ENCODE measurements at places on chromosomes 3 and 15.
A peak's percentile ranks its signal among the peaks of the same experiment; 100 is the strongest.

GRCh38 chr3:196624067-196624790 is 15.3 kb upstream of the NRROS start:
- DNase-seq, result no peak

DNA sequence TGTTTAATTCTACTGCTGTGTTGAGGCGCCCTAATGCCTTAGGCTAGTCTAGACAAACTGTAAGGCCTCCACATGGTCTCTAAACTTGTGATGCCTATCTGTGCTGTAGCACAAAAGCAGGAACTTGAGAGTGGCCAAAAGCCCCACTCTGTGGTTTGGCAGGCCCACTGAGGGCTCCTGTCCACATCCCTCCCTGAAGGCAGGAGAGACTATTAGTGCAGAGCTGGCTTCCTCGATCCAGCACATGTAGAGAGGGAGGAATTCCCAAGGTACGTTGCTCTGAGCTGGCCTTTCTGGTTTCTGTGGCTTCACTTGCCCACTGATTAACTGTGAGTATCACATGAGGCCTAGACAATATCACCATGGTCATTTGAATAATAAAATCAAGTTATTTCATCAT is 90.6 kb downstream of the POLR2M start:
- DNase-seq, result no peak

DNA sequence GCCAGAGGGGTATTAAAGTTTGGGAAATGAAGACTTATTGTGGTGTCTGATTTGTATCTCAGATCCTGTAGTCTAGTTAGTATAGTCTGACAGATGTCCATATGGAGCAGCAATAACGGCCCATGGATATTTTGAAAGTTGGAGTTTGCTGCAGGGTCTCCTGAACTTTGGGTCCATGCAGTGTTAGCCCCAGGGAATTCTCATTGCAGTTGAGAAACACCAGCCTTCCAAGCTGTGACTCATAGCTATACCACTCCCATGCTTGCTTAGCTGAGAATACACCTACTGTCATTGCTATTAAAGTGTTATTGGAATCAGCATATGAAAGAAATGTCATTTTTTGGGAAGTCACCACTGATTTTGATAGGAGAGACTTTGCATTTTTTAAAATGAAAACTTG is 29.2 kb downstream of the TMOD2 start:
- no peak for DNase-seq

- DNase-seq, result no peak
Observed at GRCh38 chr15:74229686-74230085, 6.4 kb upstream of the CCDC33 start.

DNA sequence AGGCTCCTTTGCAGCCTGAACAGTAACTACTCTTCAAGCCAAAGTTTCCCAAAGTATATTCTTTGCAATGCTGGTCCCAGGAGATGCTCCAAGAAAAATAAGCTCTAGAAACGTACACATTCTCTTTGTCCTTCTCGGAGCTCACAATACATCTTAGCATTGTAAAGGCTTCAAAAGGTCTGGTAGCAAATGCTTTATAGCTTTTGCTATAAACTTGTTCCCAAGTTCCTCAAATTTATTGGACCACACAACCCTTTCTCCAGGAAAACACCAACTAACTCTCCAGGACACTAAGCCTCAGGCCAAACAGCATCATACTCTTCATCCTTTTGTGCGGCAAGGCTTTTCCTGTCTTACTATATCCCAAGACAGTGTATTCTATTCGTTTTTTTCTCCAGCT is 455.6 kb upstream of the PROK2 start:
- DNase-seq, result no peak

- no peak for DNase-seq
Observed at GRCh38 chr3:50557106-50557505, 10.4 kb downstream of the C3orf18 start.

DNA sequence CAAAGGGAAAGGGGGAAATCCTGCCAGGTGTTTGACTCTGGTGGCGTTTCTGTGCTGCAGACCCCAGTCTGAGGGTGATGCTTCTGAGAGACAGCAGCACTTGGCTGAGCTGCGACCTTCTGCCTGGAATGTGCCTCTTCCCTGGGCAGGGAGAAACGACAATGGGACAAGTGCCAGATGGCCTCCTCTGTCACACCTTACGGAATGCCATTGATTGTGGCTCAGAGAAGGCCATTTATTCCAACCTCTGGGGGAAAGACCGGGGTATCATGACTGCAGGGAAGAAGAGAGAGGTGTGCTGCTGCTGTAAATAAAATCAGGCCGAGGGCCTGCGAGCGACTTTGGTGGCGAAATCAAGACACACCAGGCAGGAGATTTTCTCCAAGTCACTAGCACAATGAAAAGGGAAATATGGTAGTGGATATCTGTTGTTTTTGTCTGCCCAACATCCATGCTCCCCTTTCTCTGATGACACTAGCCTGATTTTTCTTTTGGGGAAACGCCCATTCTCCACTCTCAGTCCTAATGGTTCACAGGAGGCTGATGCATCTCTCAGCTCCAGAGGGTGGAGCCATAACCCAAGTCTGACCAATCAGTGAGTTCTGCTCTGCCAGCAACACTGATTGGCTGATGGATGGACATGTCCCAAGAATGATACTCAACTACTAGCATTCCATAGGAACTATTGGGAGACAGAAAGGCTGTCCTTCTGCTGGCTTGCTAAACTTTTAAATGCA is 336.1 kb downstream of the FOXP1 start:
- peak; percentile 66 for DNase-seq

- no peak for DNase-seq
Observed at GRCh38 chr15:80533790-80534333, 129.7 kb downstream of the ARNT2 start.

DNA sequence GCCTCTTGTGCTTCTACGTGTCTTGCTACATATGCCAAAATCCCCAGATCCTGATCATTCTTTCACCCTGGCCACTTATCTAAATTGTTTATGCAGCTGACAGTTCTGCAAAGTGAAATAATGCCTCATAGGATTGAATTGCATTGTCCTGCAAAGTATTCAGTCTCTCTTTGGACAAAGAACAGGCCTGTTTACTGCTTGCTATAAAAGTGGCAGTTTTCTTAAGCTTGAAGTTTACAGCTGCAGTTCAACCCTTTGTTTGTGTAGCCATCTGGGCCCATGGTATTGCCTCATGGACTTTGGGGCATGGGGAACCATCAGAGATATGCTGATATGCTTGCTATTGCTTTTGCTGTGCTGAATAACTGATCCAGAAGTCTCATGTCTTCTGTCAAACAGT is 523.2 kb downstream of the OTOL1 start:
- no peak for DNase-seq

- no peak for DNase-seq
Observed at GRCh38 chr15:68371160-68371559, 60.8 kb downstream of the ITGA11 start.

DNA sequence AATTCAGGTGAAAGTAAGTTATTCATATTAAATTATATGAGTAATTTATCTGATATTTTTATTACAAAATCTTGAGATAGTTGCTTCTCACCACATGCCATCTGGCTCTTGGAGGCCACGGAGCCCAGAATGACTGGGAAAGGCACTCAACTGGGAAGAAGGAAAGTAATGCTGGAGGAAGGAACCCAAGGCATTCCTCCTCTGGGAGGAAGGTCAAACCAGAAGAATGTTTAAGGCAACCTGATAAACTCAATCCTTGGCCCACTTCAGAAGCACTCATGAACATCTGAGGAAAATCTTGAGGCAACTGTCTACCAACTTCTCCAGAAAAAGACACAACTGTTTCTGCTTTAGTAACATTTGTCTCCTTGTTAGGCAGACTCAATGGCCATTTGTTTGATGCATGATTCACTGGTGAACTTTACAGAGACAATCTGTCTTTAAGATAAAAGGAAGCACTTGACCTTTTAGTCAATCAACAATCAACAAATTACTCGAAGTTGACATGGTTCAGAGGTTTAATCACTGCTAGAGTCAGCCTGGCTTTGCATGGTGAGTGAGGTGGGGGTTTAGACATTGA is 261.4 kb upstream of the MME start:
- DNase-seq, result no peak

DNA sequence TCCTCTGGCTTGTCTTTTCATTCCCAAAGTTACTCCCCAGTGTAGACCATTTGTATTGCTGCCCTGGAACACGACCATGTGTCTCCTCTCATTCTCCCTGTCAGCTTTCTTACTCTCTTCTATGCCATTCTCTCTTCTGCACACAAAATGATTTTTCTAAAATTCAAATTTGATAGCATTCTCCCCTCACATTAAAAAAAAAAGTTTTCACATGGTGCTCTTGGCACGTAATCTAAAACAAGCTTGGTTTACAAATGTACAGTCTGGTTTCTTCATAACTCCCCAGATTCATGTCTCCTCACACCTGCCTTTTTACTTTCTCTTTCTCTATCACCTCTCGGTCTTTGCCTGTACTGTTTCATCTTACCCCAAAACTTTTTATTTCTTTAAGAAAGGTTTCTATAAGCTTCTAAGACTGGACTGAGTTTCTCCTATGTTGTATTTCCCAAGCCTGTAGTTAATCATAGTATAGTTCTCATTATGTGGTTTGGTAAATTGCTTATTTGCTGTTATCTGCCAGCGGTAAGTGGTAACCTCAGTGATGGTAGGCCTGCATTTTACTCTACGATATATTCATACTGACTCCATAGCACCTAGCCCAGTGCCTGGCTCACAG is 31.2 kb downstream of the BCHE start:
- DNase-seq, result no peak

- DNase-seq, result no peak
Observed at GRCh38 chr3:124747111-124747981, 17.1 kb downstream of the UMPS start.

DNA sequence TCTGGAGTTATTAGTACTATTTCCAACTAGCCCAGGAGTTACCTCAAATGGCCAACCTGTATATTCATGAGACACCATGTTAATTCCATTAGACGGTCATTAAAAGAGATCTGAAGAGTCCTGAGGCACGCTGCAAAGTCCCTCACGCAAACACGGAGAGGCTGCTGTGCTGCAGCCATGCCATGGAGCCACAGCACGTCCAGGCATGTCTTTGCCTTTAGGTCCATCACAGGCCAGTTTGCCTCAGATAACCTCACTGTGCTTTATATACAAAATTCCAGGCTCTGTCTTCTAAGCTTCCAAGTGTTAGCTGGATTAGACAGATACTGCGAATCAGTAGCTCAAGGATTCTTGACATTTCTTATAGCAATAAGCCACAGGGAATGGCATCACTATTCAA is 9.8 kb upstream of the PLAAT1 start:
- DNase-seq, result no peak

- DNase-seq, result no peak
Observed at GRCh38 chr15:58966698-58967097, 20.8 kb upstream of the RNF111 start.

DNA sequence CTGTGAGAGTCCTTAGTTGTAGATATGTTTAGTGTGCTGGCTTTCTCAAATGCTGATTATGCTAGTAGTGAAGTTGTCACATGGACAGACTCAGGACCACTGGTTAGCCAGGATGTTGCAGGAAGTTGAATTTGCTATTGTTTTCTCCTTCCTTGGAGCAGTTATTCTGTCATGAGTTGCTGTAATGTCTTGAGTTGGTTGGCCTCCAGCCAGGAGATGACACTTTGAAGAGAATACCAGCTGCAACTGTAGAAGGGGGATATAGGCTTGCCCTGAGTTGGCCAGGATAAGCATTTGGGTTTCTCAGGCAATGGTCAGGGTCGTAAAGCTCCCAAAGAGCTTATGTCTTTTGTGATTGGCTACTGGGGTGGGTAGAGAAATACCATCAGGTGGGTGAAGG is 206.7 kb downstream of the ZNF621 start:
- no peak for DNase-seq

DNA sequence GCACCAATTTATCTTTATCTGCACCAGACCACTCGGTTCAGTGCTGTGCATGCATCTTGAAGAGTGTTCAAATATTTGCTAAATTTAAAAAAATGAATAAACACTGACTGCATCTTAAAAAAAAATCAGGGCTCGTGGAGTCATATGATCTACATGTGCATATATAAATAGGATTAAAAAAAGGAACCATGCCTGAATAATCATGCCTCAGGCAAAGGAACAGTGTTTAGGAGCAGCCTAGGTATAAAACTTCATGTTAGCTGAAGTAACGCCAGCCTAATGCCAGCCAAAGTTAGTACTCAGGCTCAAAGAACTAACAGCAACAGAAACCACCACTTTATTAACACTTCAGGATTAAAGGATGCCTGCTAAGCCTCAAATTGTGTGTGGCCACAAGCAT is 9.5 kb downstream of the ABCC5 start:
- DNase-seq, result no peak

DNA sequence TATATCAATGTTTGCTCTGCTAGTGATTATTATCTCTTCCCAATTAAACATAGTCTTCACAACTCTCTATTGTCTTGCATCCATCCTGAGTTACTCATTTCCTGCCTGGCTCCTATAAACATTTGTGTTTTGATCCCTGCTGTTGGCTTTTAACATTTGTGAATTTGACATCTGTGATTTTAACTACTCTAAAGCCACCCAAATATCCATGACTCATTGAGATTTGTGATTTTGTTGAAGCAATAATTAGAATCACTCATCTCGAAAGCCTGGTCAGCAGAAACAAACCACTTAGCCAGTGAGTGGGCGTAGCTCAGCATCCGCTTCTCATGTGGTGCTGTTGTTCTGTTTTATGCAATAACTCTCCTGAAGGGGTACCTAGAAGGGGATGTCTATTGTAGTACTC is 174.3 kb upstream of the ZBTB20 start:
- DNase-seq, result no peak

DNA sequence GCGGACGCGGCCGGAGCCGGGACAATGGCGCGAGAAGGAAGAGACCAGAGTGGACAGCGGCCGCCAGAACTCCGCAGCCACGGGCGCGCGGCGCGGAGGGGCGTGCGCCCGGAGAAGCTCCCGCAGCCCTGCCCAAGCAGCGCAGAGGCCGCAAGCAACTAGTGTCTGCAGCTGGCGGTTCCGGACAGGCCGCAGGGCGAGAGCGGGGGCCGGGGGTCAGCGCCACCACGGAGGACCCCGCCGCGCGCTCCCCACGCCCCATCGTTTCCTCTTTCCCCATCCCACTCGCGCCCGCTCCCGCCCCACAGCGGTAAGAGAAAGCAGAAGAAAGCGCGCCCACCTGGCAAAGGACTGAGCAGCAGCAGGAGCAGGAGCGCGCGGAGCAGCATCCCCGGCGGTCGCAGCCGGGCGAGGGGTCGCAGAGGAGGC is 440 bp downstream of the PRTG start:
- DNase-seq, result no peak

DNA sequence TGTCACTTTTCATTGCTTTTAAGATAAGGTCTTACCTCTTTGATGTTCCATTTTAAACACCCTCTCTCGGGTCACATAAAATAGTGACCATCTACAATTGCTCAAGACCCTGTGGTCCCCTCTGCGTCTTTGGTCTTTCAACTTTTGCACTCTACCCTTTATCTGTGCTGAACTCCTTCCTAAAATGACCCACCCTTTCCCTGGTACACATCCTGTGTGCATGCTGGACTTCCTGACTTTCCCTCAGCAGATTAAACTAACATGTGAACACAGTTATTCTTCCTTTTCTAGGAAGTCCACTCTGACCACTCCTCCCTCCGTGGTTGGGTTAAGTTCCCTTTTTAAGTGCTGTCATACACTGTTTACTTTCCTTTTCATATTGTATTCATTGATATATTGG is 414.2 kb downstream of the GABRB3 start:
- no peak for DNase-seq

Data from HT-29 (cell line).